ENCODE measurements at places on chromosomes 16 and 17. TPM values are rescaled to one million over a fixed set of nuclear protein-coding genes. Genes with fewer than 3 reads are reported as not detected.

DNA sequence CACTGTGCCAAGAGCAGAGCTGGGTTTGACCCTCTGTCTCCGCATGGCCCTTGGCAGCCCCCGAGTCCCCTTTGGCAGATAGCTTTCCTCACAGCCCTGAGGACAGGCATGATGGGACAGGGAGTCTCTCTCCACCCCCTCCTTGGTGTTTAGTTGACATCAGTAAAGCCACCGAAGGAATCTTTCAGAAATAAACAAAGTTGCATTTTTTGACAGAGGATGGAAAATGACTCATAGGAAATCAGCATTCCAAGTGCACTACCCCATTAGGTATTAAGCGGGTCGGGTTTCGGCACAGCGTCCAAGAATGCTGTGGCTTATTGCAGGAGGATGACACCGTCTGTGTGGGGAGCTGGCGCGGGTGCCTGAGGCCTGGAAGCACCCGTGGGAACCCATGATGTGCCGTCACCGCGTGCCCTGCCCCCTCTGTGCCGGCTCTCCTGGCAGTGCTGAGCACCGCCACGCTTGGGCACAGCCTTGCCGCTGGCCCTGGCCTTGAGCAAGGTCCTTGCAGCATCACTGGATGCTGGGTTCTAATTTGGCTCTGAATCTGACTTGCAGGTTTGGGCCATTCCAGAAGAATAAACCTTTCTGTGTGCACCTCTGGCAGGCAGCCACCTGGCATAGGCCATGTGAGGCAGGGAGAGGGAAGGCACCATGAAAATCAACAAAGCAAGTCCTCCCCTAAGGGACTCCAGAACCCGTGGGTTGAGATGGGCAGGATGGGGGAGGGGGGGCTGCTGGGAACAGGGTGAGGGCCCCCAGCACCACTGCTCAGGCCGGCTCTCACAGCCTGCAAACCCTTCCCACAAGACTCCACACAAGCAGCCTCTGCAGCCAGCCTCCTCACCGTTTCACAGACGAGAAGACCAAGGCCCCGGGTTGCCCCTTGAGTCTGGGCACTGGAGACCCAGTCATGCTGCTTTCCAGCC is 50.5 kb upstream of the ZNF469 start:
- H3K27ac ChIP-seq = no peak overlapping the region
- H3K4me3 ChIP-seq = no peak overlapping the region
- DNase-seq = no peak

DNA sequence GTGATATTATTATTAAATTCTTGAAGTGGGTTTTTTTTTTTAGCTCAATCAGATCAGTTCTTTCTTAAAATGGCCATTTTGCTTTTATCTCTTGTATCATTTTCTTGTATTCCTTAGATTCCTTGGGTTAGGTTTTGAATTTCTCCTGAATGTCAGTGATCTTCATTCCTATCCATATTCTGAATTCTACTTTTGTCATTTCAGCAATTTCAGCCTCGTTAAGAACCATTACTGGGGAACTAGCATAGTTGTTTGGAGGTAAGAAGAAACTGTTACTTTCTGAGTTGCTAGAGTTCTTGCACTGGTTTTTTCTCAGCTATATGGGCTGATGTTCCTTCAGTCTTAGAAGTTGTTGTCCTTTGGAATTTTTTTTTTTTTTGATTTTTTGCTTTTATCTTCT is 293.1 kb downstream of the MAP2K4 start:
- H3K4me1 ChIP-seq = no peaks in the 10 kb centered on the region
- H3K27me3 ChIP-seq = no peaks in the 10 kb centered on the region
- no peak for DNase-seq
- H3K27ac ChIP-seq = no peak overlapping the region
- no peaks in the 10 kb centered on the region for H3K36me3 ChIP-seq

DNA sequence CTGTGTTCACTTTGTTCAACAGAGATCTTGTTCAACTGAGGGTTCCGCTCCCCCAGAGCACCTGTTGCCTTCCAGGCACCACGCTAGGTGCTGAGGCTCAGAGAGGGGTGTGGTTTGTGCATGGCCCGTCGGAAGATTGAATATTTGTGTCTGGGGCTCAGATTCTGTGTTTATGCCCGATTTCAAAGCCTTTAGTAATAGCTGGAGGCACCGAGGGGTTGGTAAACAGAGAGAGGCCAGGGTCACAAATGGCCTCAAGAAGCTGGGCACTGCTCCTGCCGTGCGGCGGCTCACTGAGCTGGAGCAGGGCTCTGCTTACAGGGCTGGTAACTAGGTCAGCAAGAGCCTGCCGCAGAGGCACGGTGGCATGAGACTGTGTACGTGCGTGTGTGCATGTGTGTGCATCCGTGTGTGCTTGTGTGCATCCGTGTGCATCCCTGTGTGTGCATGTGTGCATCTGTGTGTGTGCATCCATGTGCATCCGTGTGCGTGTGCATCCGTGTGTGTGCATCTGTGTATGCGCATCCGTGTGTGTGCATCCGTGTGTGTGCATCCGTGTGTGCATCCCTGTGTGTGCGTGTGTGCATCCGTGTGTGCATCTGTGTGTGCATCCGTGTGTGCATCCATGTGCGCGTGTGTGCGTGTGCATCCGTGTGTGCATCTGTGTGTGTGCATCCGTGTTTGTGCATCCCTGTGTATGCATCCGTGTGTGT is 5.4 kb downstream of the ITGAE start:
- H3K4me3 ChIP-seq = no peak overlapping the region
- H3K27ac ChIP-seq = no peak overlapping the region
- H3K4me1 ChIP-seq = peaks cover 21% of the 10 kb centered on the region
- no peaks in the 10 kb centered on the region for H3K27me3 ChIP-seq

The C16orf89 gene
- polyA plus RNA-seq = 0.28 TPM

DNA sequence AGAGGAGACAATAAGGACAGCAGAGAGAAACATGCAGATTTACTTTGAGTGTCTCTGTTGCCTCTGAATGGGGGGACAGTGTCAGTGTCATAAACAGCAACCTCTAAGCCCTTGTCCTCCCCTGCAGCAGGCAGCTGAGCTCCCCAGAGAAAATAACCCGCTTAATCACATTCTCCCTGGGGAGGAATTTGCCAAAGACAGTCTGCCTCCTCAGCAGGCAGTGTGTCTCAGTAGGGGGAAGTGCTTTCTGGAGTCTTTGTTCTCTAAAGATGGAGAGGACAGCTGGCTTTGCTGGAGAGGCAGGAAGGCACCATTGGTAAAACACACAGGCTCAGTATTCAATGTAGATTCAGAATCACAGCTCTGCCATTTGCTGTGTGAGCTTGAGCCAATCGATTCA is 16.1 kb downstream of the TEKT5 start:
- no peak for DNase-seq
- peaks cover 12% of the 10 kb centered on the region for H3K27me3 ChIP-seq
- H3K4me3 ChIP-seq = no peak overlapping the region
- no peaks in the 10 kb centered on the region for H3K4me1 ChIP-seq
- no peak overlapping the region for H3K27ac ChIP-seq

GRCh38 chr17:49578952-49579500 is 3.4 kb downstream of the NXPH3 start:
- peaks cover 41% of the 10 kb centered on the region for H3K27me3 ChIP-seq

DNA sequence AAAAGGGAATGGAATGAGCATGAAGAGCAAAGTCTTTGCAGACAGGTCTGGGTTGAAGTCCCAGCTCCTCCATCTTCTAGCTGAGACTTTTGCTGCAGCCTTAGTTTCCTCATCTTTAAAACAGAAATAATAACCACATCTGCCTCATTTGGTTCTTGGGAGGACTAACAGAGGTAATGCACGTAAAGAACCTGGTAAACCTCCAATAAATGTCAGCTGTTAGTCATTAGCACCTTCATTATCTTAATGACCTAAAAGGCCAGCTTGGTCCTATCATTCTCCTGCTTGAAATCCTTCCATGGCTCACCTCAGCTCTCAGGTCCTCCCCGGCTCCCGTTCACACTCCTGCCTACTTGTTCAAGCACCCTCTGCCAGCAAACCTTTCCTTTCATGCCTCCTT is 51.8 kb downstream of the SKAP1 start:
- H3K36me3 ChIP-seq = no peaks in the 10 kb centered on the region
- H3K4me3 ChIP-seq = no peak overlapping the region
- peaks cover 87% of the 10 kb centered on the region for H3K27me3 ChIP-seq

DNA sequence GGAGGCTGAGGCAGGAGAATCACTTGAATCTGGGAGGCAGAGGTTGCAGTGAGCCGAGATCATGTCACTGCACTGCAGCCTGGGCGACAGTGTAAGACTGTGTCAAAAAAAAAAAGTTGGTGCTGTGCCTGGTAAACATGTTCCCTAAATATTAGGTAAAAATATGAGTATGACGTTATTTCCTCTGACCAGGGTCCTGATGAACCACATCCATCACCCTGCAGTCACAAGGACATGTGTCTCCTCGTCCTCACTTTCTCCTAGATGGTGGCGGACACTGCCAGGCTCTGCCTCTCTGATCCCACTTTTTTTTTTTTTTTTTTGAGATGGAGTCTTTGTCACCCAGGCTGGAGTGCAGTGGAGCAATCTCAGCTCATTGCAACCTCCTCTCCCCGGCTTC is 28.7 kb downstream of the LGALS9 start:
- no peaks in the 10 kb centered on the region for H3K27me3 ChIP-seq
- no peak for DNase-seq
- no peak overlapping the region for H3K4me3 ChIP-seq
- no peaks in the 10 kb centered on the region for H3K4me1 ChIP-seq

DNA sequence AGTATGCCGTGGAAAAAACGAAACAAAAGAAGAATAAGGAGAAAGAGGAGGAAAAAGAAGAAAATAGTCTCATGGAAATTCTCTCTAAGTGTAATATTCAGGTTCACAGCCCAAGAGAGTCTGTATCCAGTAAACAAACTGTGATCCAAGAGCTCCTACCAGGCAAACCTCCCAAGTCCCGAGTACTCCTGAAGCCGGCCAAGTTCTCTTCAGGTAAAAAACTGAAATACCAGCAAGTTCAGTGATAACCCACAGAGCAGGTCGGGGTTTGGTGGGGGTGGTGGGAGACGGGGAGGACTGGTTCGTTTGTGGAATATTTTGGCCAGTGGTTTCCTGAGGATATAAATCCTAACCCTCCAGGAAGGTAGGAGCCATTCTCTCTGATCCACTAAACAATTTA is 8.5 kb upstream of the TVP23B start:
- no peaks in the 10 kb centered on the region for H3K36me3 ChIP-seq
- no peak overlapping the region for H3K27ac ChIP-seq
- H3K4me1 ChIP-seq = no peaks in the 10 kb centered on the region

The KREMEN2 gene
- not detected for polyA plus RNA-seq

The ABCA8 gene
- 46.6 TPM for polyA plus RNA-seq

GRCh38 chr16:54180421-54181359 is 105.9 kb downstream of the IRX3 start:
- H3K4me1 ChIP-seq = no peaks in the 10 kb centered on the region
- no peak overlapping the region for H3K4me3 ChIP-seq
- no peaks in the 10 kb centered on the region for H3K36me3 ChIP-seq
- H3K27ac ChIP-seq = no peak overlapping the region
- DNase-seq = no peak
- peaks cover 8% of the 10 kb centered on the region for H3K27me3 ChIP-seq

GRCh38 chr16:56915336-56916119 is 16.4 kb upstream of the HERPUD1 start:
- peaks cover 22% of the 10 kb centered on the region for H3K4me1 ChIP-seq
- peak overlapping the region; percentile 27 for H3K27ac ChIP-seq
- DNase-seq = no peak
- H3K27me3 ChIP-seq = no peaks in the 10 kb centered on the region
- H3K4me3 ChIP-seq = no peak overlapping the region

The NOD2 gene
- polyA plus RNA-seq = 0.36 TPM

- no peak overlapping the region for H3K27ac ChIP-seq
- no peak overlapping the region for H3K4me3 ChIP-seq
- DNase-seq = no peak
- H3K27me3 ChIP-seq = no peaks in the 10 kb centered on the region
- H3K4me1 ChIP-seq = peaks cover 28% of the 10 kb centered on the region
These were observed 14.4 kb downstream of the C17orf50 start for GRCh38 chr17:35775039-35775438.

Measured in heart right ventricle (tissue), 16 donors.